ENCODE measurements at places on chromosomes 5 and 9.

DNA sequence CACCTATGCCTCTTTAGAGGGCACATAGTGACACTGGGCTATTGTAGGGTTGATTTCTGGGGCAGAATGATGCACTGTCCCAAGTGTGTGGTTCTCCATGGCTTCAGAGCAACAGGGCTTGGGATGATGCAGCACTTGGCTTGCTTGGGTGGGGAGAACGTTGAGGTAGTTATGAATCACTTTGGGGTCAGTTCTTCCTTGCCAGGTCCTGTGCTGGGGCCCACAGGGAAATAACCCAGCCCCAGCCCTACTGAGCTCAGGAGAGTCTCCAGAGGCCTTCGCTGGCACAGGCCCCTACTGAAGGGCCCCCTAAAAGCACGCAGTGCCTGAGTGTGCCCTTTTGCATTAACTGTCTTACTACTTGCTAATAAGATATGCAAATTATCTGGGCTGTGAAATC, 24.2 kb downstream of the JADE2 start:
- DNase-seq, result no peak

DNA sequence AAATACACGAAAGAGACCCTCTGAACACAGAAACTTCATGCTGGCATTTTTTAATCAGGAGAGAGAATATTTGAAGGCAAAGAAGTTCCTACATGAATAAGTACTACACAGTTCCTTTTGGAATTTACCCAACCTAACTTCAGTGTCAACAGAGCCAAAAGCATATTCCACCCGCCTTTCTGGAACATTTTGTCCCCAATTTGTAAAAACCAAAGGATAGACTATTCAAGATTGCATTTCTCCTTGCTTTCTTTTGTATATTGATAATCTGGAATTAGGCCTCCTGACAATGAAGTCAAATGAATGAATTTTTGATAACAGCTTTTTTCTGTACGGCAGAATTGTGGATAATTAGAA, 39.4 kb upstream of the TRAF1 start:
- DNase-seq, result no peak

DNA sequence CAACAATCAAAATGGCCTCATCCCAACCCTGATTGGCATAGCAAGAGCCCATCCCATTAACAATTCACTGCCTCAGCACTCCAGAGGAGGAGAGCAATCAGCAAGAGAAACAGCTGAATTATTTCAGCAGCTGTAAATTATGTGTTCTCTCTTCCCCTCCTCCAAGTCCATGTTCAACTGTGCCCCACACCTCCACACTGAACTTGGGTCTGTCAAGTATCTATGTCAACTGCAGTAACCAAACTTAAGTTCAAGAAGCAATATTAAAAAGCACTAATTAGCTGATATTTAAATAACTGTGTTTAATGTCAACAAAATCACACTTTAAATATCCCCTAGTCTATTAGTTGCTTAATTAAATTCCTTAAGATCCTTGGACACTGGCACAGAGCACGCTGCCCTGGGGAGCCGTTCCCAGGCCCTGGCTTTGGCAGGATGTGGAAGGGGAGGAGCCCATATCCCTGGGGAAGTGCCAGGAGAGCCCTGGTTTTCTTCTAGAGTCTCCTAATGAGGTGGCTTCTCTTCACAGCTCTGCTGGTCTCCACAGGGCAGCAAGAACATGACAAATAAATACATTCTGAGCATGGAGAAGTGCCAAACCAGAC, 50.6 kb downstream of the SIL1 start:
- no peak for DNase-seq

DNA sequence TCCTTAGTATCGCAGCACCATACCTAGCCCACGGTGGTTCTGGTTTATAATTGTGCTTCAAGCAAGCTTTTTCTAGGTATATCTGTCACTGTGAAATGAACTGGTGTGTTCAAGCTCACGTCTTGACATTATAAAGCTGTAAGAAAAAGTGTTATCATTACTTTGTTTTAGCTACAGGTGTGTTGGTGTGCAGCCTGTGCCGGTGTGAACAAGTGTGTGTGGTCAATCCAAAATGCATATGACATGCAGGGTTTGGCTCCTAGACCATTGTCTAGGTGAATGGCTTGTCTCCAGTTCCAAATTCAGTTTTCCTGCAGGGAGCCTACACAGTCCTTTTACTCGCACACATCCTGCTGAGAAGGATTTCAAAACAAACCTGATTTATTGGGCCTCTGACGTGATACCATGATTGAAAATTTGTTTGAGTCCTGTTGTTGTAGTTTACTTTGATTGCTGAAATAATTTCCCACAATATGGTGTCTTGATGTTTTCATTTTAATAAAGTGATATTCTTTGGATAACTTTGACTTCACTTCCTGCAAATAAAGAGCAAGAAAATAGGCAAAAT, 3.7 kb downstream of the LSM11 start:
- DNase-seq, result no peak

DNA sequence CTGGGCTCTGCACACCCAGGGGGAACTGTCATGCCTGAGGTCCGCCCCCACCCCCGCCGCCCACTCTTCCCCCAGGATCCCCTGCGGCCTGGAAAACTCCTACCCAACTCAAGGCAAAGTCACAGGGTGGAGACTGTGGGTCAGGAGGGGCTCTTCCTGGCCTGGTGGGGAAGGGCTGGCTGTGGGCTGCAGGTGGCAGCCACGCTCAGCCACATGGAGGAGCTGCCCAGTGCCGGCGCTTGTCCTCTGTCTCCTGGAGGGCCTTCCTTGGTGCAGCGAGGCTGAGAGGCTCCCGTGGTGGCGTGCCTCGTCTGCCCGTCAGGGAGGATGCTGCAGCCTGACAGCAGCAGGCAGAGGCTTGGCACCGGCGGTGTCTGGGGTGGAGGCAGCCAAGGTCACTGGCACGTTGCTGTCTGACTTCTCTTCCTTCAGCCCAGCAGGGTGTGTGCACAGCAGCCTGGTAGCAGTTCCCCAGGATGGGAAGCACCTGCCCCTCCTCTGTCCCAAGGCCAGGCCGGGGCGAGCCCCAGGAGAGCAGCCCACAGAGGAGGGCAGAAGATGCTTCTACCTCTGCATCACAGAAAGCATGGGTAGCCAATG, 78.1 kb downstream of the ADAMTS2 start:
- DNase-seq, result no peak

DNA sequence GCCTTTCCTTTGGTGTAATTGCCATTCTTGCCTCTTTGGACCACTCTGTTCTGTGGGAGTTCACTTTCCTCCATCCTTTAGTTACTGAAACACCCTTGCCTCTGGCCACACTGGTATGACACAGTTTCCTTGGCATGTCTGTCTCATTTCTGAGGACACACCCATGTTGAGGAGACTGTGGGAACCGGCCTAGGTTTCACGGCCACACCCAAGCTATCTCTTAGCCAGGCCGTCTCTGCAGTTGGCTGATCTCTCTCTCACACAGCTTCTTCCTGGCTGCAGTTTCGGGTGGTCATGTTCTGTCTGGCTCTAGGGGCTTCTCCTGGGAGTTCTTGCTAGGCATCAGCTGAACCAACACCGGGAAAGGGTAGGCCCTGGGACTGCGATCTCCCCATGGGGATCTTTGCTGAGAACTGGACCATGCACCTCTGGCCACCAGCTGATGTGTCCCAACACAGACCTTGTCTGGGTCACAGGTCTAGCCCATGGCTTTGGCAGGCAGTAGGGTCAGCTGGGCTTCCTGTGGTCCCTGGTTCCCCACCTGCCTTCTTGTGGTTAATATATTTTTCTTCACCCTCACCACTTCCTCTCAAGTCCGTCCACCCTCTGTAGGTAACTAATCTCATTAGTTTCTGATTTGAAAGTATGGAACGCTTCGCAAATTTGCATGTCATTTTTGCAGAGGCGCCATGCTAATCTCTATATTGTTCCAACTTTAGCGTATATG, 24.9 kb downstream of the ARHGEF37 start:
- DNase-seq, result no peak

DNA sequence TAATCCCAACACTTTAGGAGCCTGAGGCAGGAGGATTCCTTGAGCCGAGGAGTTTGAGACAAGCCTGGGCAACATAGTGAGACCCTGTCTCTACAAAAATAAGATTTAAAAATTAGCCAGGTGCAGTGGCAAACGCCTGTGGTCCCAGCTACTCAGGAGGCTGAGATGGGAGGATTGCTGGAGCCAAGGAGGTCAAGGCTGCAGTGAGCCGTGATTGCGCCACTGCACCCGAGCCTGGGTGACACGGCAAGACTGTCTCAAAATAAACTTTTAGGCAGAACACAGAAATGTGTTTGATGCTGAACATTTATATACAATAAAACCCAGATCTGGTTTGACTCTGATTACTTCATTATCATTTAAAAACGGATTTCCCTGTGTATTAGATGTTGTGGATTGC, 4.9 kb downstream of the ENTR1 start:
- no peak for DNase-seq

DNA sequence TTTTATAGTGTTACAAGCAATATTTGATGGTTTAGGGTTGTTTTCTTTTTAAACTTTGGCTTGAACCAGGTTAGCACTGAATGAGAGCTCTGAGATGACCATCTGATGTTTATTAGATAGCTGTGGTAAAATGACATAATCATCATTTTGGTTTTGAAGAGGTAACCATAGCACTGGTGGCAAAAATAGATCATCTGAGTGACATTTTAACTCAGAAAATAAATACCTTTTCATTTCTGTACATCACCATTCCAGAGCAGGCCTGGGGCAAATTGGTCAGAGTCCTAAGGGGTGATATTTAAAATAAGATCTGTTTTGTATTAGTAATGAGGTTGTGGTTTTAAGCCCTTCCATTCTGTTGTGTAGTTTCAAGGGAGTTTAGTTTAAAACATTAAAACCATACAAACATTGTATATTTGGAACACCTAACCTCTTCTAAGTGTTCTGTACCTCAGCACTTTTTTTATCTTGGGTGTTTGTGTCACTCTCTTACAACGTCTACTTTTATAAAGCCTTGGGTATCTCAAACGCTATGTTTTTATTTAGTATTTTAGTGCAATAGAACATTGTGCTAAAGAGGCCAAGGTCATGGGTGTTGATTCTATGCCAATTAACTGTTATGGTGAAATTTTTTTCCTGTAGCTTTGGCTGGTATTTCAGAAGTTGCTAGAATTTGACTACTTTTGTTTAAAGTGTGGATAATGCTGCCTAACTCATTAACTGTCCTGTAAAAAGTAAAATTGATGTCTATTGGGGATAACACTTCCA, 166.1 kb downstream of the CD180 start:
- no peak for DNase-seq

DNA sequence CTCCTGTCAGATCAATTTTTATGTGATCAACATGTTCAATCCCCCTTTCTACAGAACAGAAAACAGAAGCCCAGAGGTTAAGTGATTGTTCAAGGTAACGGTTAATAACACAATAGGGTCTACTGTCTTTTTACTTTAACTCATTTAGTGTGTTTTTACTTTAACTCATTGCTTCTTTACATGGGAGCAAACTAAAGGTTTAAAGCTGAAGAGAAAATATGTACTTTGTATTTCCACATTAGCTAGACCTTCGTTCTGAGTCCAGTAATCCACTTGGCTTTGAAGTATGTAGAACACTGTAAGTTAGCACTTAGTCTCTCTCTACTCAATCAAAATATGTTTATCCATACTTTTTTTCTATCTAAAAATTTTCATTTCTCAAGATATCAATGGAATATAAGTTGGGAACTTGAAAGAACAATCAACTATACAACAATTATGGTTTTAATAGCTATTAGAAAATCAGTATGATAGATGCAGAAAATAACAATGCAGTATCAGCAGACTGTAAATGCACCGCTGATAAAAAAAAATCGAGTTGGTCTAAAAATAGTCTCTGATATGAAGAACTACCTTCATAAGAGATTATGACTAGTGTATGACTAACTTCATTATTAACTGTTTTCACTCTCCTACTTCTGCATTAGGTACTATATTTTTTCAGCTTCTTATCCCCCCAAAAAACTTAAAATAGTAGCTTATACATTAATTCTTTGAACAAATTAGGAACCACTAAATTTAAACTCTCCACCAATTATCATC, 20.6 kb downstream of the PGGT1B start:
- DNase-seq, result no peak

DNA sequence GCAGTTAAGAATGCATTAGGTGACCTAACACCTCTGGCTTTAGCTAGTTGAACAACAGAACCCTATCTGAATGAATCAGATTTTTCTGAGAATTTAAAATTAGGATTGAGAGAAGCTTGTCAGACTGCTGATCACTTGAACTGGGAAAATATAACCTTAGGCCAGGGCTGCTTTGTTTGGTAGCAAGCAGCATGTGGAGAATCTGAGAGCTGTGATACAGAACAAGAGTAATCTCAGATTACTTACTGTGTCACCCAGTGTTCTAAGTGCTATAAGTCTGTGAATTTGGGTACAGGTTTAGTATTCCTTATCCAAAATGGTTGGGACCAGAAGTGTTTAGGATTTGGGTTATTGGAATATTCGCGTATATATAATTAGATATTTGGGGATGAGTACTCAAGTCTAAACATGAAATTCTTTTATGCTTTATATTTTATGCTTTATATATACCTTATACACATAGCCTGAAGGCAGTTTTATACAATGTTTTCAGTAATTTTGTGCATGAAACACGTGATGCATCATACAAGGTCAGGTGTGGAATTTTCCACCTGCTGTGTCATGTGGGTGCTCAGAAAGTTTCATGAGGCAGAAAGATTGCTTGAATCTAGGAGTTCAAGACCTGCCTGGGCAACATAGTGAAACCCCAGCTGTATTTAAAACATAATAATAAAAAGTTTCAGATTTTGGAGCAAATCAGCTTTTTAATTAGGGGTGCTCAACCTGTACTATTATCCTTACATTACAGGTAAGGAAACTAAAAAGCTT, 8.3 kb upstream of the CHD1 start:
- DNase-seq, result no peak

GRCh38 chr5:107437986-107438510, 232.7 kb downstream of the EFNA5 start:
- no peak for DNase-seq

DNA sequence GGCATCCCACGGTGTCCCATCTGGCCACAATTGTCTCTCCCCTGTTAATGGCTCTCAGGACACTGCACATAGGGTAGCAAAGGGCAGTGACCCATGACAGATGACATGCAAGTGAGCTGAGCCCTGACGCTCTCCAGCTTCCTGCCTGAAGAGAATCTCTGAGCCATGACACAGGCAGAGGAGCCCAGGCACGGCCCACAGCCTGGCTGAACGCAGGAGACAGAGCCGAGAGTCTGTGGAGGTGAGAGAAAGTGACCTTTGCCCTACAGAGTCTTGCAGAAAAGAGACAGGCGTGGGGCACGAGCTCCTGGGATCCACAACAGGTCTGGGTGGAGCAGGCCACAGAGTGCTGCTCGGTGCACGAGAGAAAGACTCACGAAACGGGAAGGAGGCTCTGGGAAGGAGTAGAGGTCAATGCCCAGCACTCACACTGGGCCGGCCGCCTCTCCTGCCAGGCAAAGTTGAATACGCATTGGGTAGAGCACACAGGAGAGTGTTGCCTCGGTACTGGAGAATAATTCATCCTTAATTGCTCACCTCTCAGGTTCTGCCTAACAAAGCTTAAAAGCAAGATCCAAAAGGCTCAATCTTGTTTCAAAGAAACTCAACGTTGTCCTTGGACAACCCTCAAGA, 90.3 kb downstream of the MRPL36 start:
- no peak for DNase-seq

GRCh38 chr5:72372923-72373322, 52.8 kb downstream of the PTCD2 start:
- DNase-seq, result no peak
